ENCODE measurements at places on chromosomes 5 and 9.

DNA sequence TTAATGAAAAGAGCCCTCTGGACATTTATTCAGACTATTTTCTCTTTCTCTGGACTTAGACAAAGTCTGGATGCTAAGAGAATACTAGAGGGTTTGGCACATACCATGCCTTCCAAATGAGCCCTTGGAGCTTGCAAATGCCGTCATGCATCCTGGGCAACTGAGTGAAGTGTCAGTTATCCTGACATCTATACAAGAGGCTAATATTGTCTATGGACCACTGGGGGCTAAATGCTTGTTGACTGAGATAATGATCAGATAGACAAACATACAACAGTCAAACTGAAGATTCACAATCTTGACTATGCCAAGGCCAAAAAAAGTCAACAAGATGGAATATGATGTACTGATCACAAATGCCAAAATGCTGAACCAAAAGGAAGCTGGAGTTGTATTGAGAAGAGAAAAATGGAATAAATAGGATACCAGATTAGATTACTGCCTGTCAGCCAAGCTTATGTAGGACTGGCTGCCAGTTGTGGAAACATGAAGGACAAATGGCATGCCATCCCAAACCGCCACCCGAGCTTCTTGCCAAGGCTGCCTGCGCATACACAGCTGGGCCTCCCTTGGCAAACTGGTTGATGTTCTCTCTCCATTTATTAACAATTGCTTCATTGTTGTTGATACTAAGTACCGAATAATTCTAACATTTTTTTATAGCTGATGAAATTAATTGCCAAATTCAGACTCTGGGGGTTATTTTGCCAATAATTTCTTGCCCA lies 240.1 kb upstream of the GRAMD2B start:
- DNase-seq, result no peak

DNA sequence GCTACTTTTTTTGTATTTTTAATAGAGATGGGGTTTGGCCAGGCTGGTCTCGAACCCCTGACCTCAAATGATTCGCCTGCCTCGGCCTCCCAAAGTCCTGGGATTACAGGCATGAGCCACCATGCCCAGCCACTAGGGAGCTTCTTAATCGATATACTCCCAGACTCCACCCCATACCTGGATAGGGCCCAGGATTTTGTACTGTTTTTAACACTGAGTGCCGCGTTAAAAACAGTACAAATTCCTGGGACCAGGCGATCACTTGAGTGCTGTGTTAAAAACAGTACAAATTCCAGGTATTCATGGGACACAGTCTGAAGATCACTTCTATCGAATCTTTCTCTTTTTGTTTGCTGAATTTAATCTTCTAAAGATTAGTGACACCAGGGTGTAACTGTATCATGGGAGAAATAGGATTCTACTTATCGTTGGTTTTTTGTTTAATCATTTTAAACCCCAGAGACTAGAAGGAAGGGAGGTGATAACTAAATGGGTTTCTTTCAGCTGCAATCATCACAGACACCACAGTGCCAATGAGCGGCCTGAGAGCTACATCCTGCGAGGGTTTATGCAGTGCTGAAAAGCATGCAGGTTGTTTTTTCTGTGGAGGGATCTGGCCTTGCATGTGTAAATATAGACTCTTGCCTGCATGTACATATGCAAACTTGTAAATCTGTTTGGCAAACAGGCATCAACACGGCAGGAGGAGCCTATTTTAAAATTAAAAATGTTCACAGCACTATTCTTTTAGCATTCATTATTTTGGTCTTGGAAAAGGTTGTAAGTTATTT lies 303.8 kb upstream of the WWC1 start:
- no peak for DNase-seq

GRCh38 chr5:108193021-108193795 lies 188.7 kb downstream of the FBXL17 start:
- no peak for DNase-seq

- DNase-seq, result no peak
Observed at GRCh38 chr5:1508659-1509290, 15.0 kb downstream of the LPCAT1 start.

DNA sequence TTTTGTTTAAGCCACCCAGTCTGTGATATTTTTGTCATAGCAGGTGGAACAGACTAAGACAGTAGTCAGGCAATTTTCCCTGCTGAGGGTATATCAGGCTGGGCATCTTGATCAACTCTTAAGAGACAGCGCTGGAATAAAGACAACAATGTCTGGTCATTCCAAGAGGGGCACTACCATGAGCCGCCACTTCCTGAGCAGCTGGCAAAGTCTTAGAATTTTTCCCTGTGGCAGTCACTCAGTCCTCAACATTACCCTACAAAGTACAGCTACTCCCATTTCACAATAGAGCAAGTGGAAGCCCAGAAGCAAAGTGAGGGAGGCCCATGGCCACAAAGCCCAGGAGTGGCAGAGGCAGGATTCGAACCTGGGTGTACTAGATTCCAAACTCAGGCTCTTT lies 74.8 kb downstream of the SH3PXD2B start:
- DNase-seq, result no peak

- DNase-seq, result no peak
Observed at GRCh38 chr9:18726546-18726945, 252.6 kb downstream of the ADAMTSL1 start.

Data from right renal cortex interstitium (tissue), 3 donors.